ENCODE measurements at places on chromosomes 2 and 18.

DNA sequence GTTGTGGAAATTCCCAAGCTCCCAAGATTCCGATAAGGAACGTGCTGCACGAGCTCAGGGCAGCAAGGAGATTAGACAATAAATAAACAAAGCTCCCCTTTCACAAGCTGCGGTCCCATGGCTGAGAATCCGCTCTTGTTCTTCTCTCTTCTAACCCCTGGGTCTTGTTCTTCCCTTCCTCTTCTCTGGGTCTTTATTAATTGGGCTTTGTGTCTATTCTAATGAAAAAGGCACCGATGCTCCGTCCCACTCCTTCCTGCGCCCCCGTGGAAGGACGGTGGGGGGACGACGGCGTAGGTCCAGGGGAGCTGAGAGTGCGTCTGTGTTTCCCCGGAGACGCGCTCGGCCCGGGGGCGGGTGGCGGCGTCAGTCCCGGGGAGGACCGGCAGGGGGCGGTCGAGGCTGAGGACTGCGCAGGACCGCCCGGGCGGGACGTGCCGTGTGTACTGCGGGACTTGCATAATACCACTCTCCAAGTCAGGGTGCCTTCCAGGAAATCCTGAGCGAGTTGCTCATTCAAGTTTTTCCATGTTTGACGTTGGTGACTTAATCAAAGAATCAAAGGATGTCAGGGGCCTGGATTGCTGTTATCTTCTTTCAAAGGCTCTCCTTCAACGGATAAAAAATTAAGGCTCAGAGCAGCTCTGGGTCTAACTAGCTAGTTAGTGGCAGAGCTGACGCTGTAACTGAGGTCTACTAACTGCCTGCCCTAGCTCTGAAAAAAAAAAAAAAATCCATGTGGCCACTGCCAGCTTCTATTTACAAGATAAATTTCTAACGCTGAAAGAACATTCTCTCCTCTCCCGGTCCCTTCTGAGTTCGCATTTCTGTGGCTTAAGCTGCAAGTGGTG, 321.4 kb downstream of the TGIF1 start:
- no peak for DNase-seq

GRCh38 chr2:62234755-62235655, 39.1 kb downstream of the B3GNT2 start:
- DNase-seq: no peak

DNA sequence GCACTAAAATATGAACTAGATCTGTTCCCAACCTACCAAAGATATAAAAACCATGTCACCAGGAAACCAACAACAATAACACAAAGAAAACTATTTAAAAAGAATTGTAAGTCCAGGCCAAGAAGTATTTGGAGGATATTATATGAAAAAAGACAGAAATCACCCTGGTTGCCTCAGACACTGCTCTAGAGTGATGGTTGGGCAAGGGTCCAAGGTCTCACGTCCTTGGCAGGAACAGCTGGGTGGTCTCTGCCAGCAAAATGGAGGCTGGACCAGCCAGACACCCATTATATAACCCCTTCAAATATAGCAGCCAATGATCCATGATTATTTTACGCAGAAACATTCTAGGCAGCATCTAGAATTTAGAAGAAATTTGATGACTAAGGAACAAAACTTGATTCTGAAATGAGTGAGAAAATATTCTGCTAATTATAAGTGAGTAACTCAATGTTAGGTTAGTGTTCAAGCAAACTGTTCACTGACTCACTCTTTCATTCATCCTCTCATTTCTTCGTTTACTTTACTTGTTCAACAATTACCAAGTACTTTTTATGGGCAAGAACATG, 35.4 kb downstream of the MRPL35 start:
- no peak for DNase-seq

GRCh38 chr18:58990720-58991119, 126.0 kb downstream of the ZNF532 start:
- no peak for DNase-seq

DNA sequence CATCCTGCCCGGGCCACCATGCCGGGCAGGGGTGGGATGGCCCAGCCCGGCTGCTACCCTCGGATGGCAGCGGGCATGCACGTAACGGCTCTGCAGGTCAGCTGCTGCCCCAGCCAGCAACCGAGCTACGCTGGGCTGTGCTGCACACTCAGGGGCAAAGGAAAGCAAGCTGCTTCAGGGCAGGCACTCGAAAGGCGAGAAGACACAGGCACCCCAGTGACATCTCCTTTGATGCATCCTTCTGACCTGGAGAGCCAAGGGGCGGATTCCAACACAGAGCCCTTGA, 8.8 kb downstream of the HDAC4 start:
- no peak for DNase-seq

GRCh38 chr18:40415821-40416220, 1539.2 kb upstream of the PIK3C3 start:
- no peak for DNase-seq

- no peak for DNase-seq
These were observed 17.7 kb upstream of the EN1 start for GRCh38 chr2:118865106-118865505.

DNA sequence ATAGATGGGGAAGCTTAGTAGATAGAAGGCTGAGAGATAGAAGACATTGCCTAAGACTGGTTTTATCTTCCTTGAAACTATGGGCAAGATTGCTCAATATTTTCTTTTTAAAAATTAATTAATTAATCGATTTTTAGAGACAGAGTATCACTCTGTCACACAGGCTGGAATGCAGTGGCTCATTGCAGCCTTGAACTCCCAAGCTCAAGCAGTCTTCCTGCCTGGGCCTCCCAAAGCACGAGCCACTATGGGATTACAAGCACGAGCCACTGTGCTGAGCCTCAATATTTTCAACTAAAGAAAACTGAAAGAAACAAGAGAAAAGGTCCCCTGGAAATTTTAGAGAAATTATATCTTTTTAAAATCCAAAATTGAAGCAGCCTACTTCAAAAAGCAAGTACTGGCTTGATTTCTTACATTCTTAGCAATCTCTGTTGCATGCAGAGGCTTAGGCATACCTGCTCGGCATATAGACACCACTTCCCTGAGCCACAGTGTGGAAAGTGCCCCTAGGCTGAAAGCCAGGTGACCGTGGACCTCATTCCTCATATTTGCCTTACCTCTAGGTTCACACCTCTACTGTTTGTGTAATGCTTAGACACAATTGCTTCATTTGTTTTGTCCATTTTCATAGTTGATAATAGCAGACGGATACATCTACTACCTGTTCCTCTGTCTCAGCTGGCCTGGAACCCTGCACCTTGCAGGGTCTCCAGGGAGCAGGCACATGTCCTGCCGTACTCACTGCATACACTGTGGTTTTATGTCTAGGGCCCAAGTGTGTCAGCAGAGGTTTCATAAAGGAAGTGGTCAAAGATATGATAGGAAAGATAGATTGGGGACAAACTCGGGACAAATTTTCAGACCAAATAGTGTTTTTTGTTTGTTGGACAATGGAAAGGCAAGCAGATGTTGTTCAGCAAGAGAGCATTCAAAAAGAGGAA, 166.5 kb upstream of the ALPP start:
- no peak for DNase-seq

GRCh38 chr2:148596018-148596417, 48.5 kb upstream of the EPC2 start:
- DNase-seq: no peak

DNA sequence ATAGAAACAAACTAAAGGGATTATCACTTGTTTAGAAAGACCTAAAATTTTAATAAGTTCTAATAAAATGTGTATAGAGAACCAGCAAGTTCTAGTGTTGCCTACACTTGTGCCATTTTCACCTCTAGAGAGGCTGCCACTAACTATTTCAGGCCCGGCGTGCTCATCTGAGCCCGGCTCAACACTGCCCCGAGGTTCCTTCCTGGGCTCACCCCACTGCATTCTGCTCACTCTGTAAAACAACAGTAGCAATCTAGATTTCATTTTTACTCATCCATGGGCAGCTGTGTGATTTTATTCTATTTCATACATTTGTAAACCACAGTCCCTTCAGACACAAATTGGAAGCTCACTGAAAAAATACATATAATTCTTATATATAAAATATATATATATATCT, 253.2 kb downstream of the L3MBTL4 start:
- DNase-seq: no peak

- no peak for DNase-seq
These were observed 50.7 kb downstream of the STRN start for GRCh38 chr2:36915627-36916026.

DNA sequence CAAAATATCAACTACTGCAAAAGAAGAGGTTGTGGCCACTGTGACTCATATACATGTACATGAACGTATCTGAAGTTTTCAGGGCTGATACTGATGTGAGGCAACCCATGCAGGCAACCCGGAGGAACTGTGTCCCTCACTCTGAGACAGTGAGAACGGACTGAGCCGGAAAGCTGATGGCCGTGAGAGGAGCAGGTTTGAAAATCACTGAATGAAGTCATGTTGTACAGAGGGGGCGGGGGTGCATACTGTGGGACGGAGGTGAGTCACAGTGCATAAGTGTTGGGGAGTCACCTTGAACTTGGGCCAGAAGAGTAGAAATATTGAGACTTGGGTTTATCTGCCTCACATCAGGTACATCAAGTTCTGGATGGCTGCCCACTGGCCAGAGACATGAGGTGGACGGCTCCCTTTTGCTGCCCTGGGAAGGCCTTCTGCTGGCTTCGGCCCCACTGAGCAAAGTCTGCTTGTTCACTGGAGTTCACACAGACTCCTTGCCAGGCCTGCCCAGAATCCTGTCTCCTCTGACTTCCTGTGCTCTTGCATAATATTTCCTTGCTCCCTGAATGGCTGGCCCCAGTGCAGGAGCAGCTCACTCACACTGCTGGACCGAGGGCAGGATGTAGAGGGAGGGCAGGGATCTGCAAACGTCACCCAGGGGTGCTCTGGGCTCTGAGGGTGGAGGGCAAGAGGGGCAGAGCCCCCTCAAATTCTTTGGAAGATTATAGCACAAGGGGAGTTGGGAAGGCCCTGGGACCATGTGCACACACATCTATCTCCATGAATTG, 18.1 kb downstream of the EPAS1 start:
- no peak for DNase-seq

Data from NCI-H1436 treated with DMSO at 0.1 percent for 48 hours (cell line).